Foreskin melanocyte (primary cell): ENCODE measurements at places on chromosomes 12 and 14.

DNA sequence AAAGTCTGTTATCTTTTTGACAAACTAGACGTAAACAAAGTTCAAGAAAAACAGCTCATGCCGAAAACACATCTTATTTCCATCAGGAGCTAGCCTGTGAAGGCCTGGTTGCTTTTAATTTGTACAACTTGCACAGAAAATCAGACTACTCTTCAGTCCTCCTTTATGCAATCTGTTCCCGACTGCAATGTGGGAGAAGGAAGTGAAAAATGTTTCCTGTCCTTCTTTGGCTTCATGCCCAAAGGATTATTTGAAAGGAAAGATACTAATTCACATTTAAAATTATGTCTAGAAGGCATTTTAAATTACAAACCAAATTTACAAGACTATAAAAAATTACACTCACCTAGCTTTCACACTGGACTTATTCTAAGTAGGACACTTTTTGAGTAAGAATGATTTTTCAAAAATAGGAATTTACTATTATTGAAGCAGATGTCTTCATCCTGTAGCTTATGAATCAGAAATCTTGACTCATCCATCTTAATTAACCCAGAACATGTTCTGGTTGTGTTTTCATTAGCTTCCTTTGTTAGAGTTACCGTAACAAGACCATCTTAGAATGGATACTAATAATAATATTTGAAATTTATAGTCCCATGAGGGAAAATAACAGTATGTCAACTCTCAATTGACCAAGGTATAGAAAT is 272.6 kb downstream of the PRKD1 start:
- peak; percentile 51 for DNase-seq

- peak; percentile 40 for DNase-seq
Measured at GRCh38 chr12:116520801-116521471, 38.2 kb upstream of the MAP1LC3B2 start.

DNA sequence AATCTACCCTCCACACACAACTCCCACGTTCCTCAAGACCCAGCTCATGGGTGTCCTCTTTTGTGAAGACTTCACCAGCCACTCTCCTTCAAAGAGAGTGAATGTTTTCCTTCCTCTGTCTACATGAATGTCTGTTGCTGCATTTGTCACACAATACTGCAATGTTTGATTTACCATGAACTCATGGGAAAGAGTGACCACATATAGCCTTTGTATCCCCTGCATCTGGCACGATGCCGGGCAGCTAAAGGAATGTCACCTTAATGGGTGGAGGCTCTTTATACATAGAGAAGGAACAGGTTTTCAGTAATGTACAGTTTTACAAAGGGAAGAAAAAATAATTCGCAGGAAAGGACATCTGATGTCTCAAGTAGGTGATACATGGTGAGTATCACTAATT is 12.1 kb upstream of the BCDIN3D start:
- no peak for DNase-seq

DNA sequence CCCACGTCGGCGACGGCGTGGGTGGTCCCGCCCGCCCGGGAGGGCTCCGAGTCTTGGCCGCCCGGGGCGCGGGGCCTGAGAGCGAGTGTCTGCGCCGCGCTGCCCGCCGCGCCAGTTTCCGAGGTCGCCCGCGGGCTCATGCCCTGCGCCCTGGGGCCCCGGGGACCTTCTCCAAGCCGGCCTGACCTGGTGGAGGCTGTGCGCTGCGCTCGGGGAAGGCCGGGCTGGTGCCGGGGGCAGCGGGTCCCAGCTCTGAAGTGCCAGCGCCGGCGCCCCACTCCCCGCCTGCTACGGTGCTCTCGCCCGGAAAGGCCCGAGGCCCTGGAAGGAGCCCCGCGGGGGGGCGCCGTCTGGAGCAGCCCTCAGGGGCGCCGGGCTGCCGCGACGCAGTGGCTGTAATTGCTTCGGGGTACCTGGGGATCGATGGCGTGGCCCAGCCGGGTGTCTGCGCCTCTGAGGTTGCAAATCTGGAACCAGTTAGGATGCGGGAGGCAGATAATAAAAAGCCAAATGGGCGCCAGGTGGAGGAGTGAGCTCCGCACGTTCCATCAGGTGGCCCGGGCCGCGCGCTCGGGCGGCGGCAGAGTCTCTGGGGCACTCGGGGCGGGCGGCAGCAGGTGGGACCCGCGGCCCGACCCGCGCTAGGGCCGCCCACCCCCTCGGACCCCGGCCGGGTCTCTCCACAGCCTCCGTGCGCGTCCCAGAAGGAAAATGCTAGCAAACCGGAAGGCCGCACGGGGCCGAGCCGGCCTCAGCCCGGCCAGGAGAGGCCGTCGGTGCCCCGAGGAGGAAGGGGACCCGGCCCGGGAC is 102.3 kb upstream of the DIO3 start:
- no peak for DNase-seq

DNA sequence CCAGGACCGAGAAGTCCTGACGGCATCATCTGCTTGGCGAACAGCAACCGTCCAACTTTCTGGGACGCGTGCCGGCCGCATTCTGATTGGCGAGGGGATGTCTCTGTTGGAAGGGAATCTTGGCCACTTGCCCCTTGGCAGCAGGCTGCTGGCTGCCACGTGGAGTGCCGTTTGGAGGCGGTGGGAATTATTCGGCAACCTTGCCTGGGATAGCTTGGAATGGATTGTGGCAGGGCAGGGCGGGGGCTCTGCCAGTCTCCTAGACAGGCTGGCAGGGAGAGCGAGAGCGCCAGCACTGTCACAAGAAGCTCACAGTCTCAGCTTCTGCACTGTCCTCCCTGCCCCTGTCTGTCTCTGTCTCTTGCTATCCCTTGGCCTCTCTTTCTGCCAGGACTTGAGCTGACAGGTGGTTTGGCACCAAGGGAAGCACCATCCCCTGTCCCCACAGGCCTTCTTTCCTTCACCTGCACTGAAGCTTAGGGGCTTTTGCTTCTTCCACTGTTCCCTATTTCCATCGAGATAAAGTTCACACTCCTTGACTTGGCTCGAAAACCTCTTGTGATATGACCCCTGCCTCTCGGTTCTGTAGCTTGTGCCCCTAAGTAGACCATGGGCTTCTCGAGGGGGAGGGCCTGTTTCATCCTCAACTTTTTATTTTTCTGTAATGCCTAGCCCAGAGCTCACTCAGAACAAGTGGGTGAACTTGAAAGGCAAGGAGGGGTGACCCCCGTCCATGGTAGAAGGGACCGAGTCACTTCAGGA is 201.9 kb downstream of the PHETA1 start:
- no peak for DNase-seq

DNA sequence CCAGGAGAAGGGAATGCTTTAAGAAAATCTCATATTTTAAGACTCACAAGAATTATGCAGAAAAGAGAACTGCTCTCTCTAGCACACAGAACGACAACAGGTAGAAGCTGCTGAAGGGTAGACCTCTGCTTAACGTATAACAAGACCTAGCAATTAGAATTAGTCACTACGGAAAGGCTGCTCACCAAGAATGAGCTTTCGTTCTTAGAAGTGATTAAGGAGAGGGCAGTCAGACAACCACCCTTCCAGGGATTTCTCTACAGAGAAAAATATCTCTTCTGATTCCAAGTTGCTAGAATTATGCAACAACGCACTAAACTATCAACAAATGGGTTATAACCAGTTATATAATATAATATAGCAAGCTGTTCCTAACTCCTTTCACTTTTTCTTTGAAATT is 18.6 kb downstream of the LRIG3 start:
- DNase-seq: no peak

DNA sequence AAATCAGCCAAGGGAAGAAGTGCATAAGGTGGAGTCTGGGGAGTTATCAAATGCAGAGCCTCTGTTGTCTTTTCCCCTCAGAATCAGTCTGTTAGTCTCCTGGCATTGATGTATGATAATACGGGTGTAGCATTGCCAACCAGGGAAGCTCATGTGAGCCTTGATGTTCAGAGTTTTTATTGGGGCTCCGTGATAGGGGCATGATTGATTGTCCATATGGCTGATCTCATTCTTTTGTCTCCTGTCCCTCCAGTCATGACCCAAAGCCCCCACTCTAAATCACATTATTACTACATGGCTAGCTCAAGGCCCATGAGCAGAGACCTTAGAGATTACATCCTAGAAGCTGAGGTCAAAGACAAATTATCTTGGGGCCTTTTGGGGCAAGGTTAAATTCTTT is 140.9 kb downstream of the NUBPL start:
- no peak for DNase-seq

DNA sequence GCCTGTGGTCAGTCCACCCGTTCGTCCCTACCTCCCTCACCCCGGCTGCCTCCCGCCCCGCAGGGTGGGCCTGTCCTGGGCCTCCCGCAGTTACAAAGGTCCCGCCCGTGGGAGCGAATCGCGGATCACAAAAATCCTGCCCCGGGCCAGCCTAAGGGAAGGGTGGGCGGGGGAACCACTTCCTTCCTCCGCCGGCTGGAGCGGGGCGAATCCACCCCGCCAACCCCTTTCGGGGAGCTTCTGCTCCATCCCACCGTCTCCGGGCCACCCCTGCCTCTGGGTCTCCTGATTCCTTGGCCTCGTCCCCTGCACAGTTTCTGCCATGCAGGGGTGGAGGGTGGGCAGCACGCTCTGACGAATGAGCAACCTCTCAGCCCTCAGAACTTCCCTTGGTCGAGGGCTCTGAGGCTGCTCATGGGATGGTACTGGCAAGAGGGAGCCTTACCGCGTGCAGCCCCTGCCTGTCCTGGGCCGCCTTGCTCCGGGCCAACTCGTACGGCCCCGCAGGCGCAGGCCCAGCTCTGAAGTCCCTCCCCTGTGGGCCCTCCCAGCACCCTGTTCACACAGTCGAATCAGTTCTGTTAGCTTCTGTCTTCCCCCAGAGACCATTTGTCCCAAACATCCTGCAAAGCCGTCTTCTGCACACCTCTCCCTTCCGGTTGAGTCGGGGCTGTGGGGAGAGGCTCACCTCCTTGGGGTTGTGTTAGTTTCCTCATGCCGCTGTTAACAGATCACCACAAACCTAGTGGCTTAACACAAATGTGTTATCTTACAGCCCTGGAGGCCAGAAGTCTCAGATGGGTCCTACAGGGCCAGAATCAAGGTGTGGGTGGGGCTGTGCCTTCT is 589 bp upstream of the HVCN1 start:
- DNase-seq: peak; percentile 11

- no peak for DNase-seq
Measured at GRCh38 chr14:89418452-89418851, 1.4 kb upstream of the FOXN3 start.

GRCh38 chr12:123280971-123281370 is 9.3 kb upstream of the CDK2AP1 start:
- no peak for DNase-seq

DNA sequence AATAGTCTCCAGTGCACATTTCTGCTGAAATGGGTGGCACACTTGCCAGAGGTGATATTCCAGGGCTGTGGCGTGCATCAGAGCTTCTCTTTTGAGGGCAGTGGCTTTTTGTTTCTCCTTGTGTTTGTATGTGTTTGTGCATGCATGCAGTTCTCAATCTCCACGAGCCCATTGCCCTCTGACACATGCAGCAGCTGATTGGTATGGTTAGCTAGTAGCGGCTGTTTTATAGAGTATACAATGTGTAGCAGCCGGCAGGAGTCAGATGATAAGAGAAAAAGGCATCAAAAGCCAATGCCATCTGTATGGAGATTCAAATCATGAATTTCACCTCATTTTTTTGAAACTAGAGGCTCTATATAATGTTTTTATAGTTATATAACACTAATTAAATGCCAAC is 616.9 kb upstream of the STXBP6 start:
- DNase-seq: no peak

DNA sequence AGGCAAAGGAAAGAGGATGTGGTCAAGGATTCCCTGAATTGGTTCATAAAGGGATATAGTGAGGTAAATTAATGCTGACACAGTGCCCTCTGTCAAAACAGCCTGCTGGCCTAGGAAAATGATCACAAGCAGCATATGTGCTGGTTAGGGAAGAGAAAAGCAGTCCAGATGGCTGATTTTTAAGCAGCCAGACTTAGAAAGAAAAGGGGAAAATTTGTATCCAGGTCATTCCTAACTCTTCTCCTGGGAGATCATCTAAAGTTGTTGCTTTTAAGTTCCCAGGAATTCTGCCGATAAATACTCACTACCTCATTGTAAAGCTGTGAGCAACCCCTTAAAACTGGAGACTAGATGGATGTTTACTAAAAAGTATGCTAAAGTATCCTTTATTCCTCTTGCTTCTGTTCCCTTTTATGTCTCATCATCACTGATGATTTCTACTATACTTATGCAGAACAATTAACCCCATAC is 46.4 kb upstream of the CNOT2 start:
- no peak for DNase-seq

DNA sequence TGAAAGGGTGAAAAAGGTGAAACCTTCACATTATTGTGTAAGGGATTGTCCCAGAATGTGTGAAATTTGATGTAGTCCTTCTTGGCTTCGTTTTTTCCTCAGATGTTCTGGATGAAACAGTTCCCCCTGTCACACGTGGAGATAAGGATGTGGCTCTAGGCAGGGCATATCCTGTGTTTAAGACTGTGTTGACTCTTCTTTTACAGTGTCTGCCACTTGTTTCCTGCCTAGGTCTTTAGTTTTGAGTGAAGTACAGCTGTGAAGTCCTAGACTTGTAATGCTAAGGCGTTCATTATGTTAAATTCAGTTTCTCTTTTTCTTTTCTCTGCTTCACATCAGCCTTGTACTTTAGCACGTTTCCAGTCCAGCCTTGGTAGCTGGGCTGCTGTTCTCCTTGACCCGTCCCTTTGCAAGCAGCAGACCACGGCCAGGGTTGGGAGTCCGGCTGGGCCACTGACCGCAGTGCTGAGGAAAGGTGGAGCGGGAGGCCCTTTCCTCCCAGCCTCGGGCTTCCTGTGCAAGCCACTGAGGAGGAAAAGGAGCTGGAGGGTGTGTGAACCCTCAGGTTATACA is 59.1 kb downstream of the RASSF3 start:
- no peak for DNase-seq

GRCh38 chr14:62126879-62127478 is 364.8 kb downstream of the SNAPC1 start:
- peak; percentile 37 for DNase-seq

DNA sequence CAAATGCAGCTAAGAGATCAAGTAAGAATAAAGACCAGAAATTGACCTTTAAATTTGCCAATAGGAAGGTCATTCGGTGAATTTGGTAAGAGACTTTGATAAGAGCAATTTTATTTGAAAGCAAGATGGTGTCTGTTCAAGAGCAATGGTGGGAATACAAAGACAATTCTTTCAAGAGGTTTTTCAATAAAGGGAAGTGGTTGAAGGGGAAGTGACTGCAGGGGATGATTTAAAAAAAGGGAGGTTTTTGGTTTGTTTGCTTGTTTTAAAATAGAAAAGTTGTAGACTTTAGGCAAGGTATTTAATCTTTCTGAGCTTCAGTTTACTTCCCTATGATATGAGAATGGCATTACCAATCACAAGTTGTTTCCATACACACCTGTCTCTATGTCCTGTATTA is 4.3 kb upstream of the APPL2 start:
- no peak for DNase-seq

DNA sequence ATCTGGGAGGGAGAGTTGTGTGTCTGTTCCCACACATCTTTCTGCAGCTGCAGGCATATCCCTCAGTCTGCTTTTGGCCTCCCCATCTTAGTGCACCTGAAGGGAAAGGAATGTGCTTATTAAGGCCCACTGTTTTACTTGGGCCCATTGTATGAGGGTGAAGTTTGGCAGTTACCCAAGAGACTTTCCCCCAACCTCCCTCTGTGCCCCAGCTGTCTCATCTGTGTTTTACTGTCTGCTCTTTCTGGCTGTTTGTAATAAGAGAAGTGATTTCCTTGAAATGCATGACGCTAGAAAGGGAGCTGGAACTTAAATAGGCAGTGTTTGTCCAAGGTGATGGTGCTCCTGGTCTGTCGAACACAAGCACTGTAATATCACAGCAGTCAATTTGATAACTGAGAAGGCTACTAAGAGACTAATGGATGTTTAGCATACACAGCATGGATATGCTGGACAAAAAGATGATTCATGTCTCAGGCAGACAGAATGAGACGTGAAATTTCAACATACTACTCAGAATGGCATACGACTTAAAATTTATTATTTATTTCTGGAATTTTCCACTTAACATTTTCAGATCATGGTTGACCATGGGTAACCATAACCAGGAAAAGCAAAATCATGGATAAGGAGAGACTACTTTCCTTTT is 43.6 kb downstream of the FSCB start:
- no peak for DNase-seq
